ENCODE measurements at places on chromosomes 13 and 19. TPM values are rescaled to one million over a fixed set of nuclear protein-coding genes. Genes with fewer than 3 reads are reported as not detected.

Gene SIGLEC5
- not detected for total RNA-seq

Gene ABCA7
- 2.2 TPM for total RNA-seq

Gene ADPRHL1
- 1.7 TPM for total RNA-seq

Gene ALOX5AP
- 10.1 TPM for total RNA-seq

Gene CCDC169
- 6.5 TPM for total RNA-seq

Gene GARIN5A
- total RNA-seq, result not detected

Gene CD79A
- total RNA-seq, result not detected

Gene SPTBN4
- total RNA-seq, result 5.8 TPM
